Ureter (tissue), 1 donor: ENCODE measurements at places on chromosomes 1 and 21. TPM values are rescaled to one million over a fixed set of nuclear protein-coding genes. Genes with fewer than 3 reads are reported as not detected.

DNA sequence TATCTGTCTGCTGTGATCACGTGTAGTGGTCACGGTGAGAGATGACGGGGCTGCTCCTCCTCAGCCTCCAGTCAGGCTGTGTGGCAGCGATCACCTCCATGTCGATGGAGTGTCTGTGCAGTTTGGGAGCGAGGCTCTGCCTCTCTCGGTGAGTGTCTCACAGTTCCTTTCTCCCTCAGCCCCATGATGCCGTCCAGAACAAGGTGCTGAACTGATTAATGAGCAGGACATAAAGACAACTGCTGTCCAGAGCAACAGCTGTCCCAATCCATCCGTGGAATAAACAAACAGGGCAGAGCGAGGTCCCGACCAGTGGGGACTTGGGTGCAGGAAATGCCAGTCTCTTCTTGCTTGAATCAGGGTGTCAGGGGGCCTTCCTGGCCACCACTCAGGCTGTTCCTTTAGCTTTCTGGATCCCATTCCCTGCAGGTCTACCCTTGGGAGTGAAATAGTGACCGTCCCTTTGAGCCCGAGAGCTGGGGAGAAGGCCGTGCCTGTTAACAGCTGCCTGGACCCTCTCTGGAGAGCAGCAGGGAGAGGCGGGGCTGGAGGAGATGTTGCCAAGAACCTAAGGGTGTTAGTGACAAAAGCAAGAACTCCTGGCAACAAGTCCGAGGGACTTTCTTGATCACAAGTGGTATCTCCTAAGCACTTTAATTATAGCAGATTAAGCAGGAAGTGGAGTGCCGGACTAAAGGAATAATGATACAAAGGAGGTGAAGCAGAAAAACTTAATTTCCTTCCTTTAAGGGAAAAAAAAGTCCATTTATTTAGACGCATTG is 443.9 kb downstream of the KIF26B start:
- DNase-seq: no peak

DNA sequence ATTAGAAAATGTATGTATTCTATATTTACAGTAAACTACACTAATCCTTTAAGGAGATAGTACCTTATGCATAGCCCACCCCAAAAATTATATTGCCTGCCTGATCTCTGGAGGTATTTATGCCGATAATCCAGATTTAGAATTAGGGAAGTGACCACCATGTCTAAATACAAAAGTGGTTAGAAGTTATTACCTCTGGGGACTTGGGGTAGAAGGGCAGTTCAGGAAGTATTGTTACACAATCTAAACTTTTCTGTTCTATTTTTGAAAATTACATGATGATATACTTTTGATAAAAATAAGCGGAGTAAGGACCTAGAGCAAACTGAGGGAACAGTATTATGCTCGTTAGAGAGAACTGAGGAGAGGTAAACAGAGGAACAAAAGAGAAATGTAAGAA is 90.5 kb upstream of the ZP4 start:
- no peak for DNase-seq

DNA sequence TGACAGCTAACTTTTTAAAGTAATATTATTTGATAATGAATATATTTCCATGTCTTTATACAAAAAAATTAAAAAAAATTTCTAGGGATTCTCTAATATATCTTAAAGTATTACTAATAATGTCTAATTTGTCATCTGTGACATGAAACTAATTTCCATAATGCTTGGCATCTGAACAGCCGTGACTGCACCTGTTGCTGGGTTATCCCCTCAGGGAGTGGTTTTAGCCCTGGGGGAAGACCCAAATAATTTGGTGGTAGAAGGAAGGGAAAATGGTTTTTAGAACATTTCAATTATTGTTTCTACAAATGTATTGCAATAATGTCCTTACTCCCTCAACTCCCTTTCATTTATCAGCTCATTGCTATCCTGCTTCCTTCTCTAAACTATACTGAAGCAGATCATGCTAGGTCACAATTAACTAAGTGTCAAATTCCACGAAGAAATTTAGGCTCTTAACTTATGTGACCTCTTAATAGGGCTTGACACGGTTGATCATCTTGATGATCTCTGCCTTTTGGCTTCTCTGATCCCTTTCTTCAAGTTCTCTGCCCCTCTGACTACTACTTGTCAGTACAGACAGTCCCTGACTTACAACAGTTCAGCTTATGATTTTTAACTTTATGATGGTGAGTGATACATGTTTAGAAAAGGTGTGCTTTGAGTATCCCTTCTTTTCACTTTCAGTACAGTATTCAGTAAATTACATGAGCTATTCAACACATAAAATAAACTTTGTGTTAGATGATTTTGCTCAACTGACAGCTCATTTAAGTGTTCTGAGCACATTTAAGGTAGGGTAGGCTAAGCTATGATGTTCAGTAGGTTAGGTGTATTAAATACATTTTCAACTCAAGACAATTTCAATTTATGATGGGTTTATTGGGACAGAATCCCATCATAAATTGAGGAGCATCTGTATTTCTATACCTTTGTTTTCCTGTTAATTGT is 26.4 kb upstream of the DPH5 start:
- DNase-seq: no peak

DNA sequence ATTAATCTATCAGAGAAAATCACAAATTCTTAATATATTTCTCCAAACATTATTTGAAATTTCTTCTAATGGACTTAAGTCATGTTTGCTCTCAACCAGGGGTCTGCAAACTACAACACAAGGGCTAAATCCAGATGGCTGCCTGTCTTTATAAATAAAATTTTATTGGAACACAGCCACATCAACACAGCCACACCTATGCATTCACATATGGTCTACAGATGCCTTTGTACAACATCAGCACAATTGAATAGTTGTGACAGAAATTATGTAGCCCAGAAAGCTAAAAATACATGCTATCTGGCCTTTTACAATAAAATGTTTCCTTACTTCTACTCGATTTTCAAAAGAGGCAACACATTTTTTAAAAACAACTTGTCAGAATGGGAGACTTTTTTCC is 103.9 kb downstream of the DPYD start:
- DNase-seq: no peak

GRCh38 chr1:156515956-156516355 is 15.4 kb upstream of the MEF2D start:
- no peak for DNase-seq

DNA sequence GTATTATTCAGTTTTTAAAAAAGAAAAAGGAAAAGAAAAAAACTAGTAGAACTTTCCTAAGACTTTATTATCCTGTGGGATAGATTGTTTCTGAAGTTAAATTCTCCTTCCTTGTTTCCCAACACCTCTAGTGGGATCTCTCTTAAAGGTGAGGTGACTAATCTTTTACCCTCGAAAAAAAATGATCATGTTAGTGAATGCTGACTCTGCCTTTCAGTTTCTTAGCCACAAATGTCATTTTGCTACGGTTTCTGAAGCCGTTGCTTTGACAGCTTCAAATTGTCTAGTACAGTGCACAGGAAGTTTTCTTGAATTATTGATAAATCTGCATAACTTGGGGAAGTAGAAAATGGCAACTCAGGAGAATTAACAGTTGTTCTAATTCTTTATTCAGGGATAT is 13.0 kb upstream of the NEK7 start:
- no peak for DNase-seq

DNA sequence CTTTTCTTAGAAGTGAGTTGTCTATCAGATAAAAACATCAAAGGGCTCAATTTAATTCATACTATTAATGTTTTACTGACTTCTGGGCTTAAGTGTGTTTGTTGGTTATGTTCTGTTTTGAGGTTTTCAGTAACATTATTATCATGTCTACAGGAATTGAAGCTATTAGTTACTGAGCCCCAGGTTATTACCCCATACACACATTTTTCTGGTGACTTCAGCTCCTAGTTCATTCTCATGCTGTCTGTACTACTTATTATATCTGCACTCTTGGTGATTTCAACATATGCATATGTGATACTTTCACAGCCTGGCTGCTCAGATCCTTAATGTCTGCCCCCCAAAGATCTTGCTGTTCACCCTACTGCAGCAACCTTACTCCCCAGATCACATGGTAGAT is 27.0 kb upstream of the SGIP1 start:
- DNase-seq: no peak

- DNase-seq: no peak
These were observed 46.4 kb upstream of the RGS21 start for GRCh38 chr1:192270398-192270797.

DNA sequence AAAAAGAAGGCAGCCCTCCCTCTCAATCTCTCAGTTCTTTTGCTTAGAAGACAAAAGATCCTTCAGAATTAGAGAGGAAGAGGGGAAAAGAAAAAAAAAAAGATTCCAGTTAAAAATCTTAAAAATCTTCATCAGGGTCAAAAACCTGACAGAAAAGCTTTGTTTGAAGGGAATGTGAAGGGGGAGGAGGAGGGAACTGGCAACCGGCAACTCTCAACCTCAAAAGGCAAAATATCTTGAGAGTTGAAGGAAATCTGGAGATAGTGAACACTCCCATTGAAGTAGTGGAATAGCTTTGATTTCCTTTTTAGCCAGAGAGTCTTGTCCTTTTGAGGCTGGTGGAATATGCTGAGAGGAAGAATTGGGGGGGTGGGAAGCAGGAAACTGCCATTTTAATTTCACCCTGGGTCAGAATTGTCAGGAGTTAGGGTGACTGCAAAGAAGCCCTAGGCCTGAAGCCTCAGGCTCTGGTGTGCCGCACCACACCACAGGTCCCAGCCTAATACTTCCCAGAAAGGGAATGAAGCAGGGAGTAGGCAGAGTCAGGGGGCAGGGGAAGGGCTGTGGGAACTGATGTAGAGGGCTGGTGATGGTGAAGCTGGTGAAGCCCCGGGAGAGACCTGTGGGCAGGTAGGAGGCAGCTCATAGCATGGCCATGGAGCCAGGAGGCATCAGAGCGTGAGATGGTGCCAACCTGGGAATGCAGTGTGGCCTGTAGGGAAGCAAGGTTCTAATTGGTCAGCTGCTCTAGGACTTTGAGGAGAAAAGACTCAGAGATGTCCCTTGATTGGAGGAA is 24.6 kb downstream of the KIRREL1 start:
- DNase-seq: no peak

GRCh38 chr1:227401562-227402342 is 83.5 kb upstream of the CDC42BPA start:
- DNase-seq: no peak

GRCh38 chr1:178093494-178093950 is 382 bp upstream of the RASAL2 start:
- DNase-seq: peak; percentile 89

GRCh38 chr1:212754680-212755079 is 36.9 kb downstream of the NSL1 start:
- DNase-seq: no peak

DNA sequence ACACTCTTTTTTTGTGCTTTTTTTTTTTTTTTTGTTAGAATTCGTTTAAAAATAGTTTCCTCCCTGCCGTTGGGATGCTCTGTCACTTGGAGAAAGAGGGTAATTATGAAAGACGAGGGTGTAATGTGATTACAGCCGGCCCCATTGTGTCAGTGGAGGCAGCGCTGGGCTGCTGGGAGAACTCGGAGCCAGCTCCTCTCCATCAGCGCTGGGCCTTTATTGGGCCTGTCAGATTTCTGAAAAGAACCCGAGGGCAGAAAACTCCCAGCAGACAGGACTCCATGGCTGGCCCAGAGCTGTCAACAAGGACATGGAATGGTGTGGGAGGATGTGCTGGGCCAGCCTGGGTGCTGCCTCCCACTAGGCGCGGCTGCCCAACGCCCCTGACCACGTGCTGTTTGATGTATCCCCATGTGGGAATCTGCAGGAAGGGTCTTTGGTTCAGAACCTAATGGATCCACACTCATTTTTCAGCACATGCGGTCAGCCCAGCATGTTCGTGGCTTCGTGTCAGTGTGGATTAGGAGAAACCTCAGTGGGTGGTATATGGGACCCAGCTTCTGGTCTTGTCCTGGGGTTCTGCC is 222.6 kb upstream of the KIAA0040 start:
- DNase-seq: no peak

- DNase-seq: no peak
These were observed 6.7 kb downstream of the ZNF648 start for GRCh38 chr1:182054698-182055326.

GRCh38 chr21:30839304-30839703 is 9.7 kb upstream of the KRTAP7-1 start:
- no peak for DNase-seq

DNA sequence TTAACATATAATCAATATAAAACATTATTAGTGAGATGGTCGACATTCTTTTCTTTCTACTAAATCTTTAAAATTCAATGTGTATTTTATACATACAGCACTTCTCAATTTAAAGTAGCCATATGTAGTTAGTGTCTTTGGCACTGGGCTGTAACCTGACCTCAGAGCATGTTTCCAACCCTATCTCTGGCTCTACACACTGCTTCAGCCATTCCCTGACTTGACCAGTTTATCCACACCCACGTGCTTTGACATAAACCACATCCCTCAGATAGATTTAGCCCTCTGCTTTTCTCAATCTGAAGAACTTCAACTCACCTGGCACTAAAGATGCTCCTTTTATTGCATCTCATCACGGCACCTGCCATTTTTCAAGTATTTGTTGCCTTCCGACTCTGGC is 58.3 kb downstream of the RGS2 start:
- no peak for DNase-seq

DNA sequence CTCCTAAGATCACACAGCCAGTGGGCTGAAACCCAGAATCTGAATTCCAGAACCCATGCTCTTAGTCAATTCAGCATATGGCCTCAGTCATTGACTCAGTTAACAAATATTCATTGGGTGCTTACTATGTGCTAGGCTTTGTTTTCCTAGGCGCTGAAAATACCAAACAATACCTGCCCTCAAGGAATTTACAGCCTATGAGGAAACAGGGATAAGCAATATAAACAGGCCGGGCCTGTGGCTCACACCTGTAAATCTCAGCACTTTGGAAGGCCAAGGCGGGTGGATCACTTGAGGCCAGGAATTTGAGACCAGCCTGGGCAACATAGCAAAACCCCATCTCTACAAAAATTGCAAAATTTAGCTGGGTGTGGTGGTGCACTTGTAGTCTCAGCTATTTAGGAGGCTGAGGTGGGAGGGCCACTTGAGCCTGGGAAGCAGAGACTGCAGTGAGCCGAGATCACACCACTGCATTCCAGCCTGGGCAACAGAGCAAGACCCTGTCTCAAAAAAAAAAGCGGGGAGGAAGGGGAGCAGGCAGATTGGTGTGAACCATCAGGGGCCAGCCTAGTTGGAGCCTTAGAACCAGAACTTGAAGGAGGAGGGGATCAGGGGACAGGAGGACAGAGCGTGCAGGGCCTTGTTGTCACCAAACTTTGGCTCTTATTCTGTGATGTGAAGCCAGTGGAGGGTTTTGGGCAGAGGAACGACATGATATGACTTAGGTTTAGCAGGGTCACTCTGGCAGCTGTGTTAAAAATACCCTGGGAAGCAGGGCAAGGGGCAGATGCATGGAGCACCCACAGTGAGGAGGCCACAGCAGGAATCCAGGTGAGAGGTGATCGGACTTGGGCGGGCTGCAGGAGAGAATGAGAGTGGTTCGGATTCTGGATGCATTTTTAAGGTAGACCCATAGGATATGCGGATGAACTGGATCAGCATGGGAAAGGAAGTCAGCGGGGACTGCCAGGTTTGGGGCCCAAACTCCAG is 5.8 kb downstream of the TINAGL1 start:
- DNase-seq: no peak

GRCh38 chr1:88293691-88294190 is 390.3 kb upstream of the PKN2 start:
- DNase-seq: no peak

GRCh38 chr1:31790641-31791091 is 25.2 kb downstream of the SPOCD1 start:
- no peak for DNase-seq

Gene LAMC2
- total RNA-seq: 14.5 TPM

Gene ELAPOR1
- total RNA-seq: 0.75 TPM

Gene PCNX2
- 49.8 TPM for total RNA-seq

Gene LAD1
- 186 TPM for total RNA-seq

Gene NTMT2
- not detected for total RNA-seq

Gene OR2G6
- total RNA-seq: not detected
